ENCODE measurements at places on chromosomes 4 and X.

- DNase-seq, result no peak
Observed at GRCh38 chr4:82585690-82586435, 24.1 kb upstream of the TMEM150C start.

DNA sequence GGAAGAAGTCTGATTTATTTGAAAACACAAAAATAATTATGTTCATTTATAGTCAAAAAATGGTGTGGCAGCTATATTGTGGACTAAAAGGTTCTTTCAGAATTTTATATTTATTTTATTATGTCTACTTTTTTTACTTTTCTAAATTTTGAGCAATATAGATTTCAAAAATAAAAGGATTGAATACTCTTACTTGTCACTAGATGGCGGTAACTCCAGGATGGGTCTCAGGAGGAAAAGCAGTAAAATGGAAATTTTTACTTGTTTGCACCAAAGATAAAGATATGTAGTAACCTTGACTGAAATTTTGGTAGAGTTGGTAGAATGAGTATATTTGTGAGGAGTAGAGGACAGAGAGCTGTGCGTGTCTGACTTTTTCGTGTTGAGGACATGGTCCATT is 14.5 kb upstream of the DACH2 start:
- no peak for DNase-seq

DNA sequence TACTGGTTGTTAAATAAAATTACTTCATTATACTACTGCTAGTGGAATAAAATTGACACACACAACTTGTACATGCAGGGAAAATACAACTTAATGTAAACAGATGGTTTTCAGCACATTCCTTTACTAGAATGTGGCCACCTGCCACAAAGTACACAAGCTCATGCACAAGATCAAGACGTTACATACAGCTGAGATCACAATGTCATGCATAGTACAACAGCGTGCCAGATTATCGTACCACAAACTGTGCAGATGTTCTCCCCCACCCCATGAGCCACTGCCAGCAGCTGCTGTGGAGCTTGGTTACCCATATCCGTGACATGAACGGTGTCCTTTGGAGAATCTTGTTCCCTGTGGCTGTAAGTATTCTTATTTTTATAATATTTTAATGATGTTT is 27.7 kb downstream of the FBXO8 start:
- DNase-seq, result no peak

- DNase-seq, result no peak
Observed at GRCh38 chr4:159278399-159278798, 175.5 kb downstream of the RAPGEF2 start.

GRCh38 chr4:151099976-151100417 is 569 bp downstream of the RPS3A start:
- no peak for DNase-seq

- DNase-seq, result peak; percentile 2
Observed at GRCh38 chr4:111991163-111991562, 154.1 kb upstream of the FAM241A start.

GRCh38 chr4:98673288-98673644 is 14.9 kb upstream of the TSPAN5 start:
- DNase-seq, result no peak

DNA sequence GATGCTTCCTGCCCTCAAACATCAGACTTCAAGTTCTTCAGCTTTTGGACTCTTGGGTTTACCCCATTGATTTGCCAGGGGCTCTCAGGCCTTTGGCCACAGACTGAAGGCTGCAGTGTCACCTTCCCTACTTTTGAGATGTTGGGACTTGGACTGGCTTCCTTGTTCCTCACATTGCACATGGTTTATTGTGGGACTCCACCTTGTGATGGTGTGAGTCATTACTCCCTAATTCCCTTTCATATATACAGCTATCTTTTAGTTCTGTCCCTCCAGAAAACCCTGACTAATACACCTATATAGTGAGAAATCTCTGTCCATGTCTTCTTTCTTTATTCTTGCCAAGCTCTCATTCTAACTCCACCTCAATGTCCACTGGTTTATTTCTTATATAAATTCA is 736.9 kb upstream of the HS3ST1 start:
- DNase-seq, result no peak

DNA sequence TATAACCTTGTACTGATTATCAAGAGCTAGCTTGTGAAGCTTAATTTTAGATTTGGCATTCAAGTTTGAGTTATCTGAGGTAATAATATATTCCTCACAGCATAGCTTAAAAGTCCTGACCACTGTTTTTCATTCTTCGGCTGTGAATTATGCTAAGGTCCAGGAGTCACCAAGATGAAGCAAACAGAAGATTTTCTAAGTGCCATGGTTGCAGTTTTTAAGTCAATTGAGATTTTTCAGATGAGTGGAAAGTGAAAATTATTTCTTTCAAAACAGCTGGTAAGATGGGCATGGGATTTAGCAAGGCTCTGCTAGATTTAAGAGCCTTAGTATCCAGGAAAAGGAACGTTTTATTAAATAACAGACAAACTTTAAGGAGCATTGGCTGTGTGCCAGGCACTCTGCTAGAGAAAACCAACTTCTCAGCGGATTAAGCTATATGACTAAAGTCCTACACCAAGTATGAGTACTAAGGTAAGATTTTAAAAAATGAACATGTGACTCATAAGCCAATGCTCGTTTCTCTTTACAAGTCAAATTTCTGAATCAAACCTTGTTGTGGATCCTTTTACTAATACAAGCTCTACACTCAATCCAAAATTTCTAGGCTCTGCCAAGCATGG is 149.9 kb upstream of the IL15 start:
- DNase-seq, result no peak

DNA sequence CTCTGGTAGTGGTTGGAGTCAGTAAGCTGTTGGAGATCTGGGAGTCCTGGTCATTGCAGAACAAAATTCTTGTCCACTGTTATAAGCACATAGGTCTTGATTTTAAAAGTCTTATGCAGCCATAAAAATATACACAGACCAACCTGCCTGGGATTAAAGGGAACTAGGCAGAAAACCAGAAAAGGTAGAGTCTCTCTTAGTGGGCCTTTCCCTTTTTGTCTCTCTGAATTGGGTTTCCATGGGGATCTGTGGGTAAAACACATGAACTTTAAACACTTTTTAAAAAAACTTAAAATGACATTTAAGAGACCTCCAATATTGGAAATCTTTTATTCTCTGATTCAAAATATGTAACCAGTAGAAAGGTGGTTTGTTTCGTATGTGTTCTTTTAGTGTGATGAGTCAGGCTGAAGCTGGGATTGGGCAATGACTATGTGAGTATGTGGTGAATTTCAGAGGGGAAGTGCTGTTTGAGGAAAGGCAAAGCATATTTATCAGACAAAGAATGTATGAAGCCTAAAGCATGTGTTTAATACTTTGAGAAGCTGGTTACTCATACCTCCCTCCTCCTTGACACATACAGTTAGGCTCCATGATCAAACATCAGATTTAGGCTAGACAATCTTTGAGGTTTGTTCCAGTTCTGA is 29.6 kb downstream of the SLC16A2 start:
- DNase-seq, result no peak

GRCh38 chrX:110155759-110156158 is 152.8 kb downstream of the TMEM164 start:
- no peak for DNase-seq

DNA sequence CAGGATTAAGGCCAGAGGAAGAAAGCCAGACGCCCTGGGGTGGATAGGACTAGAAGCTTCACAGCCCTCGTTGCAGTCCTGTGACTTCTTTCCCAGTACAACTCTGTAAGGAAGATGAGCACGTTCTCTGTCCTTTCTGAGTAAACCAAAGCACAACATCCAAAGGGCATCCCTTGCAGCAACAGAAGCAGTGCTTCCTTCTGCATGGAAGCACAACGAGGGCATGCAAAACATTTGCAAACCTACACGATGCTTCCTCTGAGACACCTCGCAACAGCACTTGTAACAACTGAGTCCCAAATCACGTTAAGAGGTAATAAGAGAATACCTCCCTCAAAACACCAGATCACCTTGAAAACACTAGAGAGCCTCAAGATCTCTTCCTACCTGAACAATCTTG is 335.7 kb upstream of the RASGEF1B start:
- DNase-seq, result no peak

DNA sequence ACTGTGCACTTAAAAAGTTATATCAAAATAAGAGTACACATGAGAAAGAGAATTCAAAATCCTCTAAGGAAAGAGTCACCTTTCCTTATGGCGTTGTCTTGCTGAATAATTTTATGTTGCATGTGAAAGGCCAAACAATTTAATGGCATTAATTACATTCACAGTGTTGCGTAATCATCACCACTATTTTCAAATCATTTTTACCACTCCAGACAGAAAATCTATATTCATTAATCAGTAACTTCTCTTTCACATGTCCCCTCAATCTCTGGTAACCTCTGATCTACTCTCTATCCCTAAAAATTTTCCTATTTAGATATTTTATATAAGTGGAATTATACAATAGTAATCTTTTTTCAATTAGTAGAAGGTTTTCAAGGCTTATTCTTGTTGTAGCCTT is 283.0 kb downstream of the CXXC4 start:
- no peak for DNase-seq
